CD14-positive monocyte (primary cell): ENCODE measurements at places on chromosomes 5 and 9. TPM values are rescaled to one million over a fixed set of nuclear protein-coding genes. Genes with fewer than 3 reads are reported as not detected.

PCDHA7 gene
- polyA plus RNA-seq, result not detected

CREBRF gene
- 9.7 and 23.6 TPM in 2 replicates for polyA plus RNA-seq

DNA sequence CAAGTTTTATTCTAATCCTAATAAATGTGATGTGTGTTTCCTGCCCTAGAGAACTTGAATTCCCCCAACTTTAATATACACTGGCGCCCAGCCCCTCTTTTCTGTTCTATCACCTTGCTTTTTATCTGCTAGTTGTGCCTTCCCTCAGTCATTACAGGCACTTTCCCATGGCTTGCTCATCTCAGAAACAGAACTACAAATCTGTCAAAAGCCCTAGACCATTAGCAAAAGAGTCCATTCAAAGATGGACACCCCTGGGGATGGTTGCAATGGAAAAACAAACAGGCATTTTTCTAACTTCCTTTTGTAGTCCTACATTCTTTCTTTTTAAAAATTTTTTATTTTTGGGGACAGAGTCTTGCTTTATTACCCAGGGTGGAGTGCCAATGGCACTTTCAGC lies 48.2 kb downstream of the FRMD3 start:
- DNase-seq, result no peak

GRCh38 chr9:134623258-134624066 lies 18.1 kb upstream of the COL5A1 start:
- DNase-seq, result no peak

DAB2IP gene
- not detected for polyA plus RNA-seq

DNA sequence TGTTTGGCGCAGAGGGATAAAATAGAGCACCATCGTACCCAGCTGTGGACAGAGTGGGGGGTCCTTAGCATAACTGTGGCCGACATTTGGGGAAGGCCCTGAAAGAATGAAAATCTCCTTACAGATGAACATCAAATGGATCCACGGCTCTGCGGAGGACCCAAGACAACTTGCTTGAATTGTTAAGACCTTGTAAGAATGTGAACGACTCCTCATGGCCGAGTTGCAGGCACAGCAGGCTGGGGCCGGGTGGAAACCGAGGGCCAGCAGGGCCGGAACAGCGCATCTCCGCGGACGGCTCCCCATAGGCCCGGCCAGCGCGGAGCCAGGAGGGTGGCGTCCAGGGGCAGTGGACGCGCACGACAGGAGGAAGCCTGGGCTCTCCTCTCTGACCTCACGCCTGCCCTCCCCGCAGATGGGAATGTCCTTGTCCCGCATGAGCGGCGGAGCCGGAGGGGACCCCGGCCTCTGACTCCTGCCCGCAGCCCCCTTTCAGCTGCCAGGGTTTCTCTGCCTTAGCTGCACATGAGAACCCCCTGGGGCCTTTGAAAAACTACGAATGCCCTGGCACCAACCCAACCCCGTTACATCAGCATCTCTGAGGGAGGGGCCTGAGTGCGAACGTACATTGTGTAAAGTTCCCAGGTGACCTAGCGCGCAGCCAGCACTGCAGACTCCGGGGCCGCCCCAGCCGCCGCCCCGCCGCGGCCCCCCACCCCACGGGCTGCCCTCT lies 36.2 kb upstream of the PTCH1 start:
- DNase-seq, result no peak

DNA sequence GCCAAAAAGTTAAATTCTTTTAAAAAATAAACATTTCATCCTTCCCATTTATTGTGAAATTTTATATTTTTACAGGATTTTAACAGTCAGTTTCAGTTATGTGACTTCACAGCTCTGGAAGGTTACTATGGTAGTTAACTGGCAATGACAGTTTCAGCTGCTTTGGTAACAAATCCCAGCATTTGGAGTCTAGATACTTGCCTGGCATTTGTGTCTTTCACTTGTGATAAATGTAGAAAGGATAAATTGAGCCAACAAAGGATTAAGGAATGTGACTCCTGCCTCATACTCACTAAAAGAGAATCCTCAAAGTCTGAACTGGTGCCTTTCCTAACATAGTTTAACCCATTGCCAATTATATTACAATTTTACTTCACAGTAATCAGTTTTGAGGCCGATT lies 315.5 kb downstream of the FER start:
- no peak for DNase-seq

GRCh38 chr5:141889282-141889871 lies 11.2 kb upstream of the PCDH1 start:
- DNase-seq, result no peak

- DNase-seq, result no peak
These were observed 68.7 kb upstream of the CDH6 start for GRCh38 chr5:31124651-31125305.

- no peak for DNase-seq
These were observed 34.8 kb downstream of the ZNF462 start for GRCh38 chr9:106897751-106898150.

DNA sequence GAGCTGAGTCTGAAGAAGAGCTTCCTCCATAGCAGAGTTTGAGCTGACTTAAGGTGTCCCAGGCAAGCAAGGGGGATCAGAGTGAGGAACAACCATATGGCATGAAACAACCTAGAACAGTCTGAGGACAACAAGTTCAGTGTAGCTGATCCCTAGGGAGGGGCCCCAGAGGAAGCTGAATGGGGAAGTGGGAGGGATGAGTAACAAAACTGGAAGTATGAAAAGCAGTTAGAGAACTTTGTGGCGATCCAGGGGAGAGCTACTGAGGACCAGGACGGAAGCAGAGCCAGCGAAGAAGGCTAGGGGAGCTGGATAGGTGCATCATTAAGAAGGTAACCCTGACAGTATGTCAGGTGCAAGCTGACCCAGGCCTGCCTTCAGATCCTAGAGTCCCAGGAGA lies 580.8 kb downstream of the BNC2 start:
- peak; percentile 46 for DNase-seq

DNA sequence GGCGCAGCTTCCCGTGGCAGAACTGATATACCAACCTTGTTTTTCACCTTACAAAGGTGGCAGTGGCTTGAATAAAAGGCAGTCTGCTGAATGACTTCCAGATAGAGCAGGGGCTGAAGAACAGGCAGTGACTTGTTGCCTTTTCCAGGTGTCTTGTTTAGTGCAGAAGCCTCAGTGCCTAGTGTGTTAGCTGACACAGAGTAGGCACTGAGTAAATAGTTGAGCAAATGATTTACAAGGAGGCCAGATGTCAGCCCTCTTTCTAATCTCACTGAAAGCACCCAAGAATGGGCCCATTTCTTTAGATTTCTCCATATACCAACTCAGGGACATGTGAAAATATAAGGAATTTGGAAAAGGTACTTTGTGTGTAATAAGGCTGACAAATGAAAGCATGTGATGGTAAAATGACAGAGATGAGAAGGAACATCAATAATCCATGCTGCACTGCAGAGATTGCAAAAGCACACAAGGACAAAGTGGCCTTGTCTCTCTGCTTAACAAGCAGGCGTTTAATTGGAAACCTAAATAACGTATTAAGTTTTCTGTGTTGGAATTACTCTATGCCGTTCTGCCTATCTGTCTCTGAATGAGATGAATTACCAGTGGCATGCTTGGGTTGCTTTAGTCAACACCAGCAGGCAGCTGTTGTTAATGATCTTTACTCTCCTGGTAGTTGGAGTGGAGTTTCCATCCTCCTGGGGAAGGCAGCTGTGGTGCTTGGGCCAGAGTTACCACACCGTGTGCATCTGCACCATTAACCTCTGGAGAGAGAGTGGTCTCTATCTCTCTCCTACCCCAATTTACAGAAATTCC lies 360.1 kb upstream of the C9orf72 start:
- DNase-seq, result no peak

GRCh38 chr9:19154135-19154612 lies 26.9 kb upstream of the PLIN2 start:
- DNase-seq, result peak; percentile 98

C9orf153 gene
- polyA plus RNA-seq, result not detected

DNA sequence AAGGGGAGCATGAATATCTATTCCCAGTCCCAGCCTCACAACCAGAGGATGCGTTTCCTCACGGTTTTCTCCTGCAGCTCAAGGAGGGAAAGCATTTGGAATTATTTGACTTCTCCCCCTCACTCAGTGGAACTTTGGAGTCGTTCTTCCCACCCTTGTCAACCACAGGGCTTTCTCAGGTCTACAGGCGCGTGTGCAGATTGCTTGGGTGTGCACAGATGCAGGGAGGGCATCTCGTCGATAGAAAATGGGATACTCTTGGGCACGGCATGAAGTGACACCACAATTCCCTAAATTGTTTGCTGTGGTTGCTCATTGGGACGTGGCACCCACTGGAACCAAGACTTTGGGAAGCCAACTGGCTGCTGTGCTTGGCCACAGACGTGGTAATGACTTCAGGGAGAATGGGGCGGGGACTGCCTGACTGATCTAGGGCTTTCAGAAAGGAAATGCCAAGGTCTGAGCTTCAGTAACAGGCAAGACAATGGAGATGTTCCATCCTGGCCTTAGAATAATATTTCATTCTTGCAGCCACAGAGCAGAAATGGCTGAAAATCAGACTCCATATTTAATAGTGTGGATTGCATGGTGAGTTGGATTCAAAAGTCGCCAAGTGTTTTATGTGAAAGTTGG lies 12.2 kb upstream of the OBP2B start:
- DNase-seq, result no peak

SMIM27 gene
- 27.9 TPM for polyA plus RNA-seq

DNA sequence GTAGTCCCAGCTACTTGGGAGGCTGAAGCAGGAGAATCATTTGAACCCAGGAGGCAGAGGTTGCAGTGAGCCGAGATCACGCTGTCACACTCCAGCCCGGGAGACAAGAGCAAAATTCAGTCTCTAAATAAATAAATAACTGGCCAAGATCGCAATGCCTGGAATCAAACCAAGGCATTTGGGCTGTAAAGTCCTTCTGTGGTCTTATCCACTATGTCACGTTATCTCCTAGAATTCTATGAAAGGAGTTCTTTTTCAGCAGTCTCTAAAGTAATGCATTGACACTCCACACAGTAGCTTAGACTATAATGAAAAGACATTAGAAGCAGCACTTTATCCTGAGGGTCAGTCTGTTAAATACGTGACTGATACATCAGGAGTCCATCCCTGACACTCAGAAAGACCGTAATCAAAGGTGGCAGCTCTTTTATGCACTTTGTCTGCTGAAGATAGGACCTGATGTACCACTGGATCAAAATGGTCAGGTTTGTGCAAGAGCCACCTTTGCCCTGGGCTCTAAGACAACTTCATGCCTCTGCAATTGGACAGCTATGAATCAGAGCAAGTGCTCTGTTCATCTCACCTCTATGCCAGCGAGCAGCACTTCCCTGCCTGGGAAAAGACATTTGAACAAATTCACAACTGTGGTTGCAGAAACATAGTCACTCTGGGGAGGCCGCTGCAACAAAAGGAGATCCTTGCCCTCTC lies 31.7 kb upstream of the GNA14 start:
- no peak for DNase-seq

SARDH gene
- not detected in 2 replicates for polyA plus RNA-seq

DNA sequence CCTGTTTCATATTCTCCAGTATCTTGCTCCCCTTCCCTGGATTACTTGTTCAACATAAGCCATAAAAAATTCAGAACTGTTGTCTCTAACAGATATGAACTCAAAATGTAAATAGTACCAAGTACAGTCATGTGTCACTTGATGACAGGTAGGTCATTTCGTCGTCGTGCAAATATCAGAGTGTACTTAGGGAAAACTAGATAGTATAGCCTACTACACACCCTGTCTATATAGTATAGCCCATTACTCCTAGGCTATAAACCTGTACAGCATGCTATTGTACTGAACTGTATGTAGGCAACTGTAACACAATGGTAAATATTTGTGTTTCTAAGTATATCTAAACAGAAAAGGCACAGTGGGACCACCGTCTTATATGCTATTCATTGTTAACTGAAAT lies 39.1 kb downstream of the SMIM15 start:
- DNase-seq, result no peak

SCAMP1 gene
- 52.4 TPM for polyA plus RNA-seq

- DNase-seq, result no peak
These were observed 35.2 kb upstream of the SPARC start for GRCh38 chr5:151721812-151722391.

GRCh38 chr5:50749181-50749580 lies 82.7 kb downstream of the PARP8 start:
- no peak for DNase-seq

- no peak for DNase-seq
These were observed 168.8 kb upstream of the RAI14 start for GRCh38 chr5:34487159-34487879.

- peak; percentile 62 for DNase-seq
These were observed 2.2 kb downstream of the DUSP1 start for GRCh38 chr5:172768573-172769341.

DNA sequence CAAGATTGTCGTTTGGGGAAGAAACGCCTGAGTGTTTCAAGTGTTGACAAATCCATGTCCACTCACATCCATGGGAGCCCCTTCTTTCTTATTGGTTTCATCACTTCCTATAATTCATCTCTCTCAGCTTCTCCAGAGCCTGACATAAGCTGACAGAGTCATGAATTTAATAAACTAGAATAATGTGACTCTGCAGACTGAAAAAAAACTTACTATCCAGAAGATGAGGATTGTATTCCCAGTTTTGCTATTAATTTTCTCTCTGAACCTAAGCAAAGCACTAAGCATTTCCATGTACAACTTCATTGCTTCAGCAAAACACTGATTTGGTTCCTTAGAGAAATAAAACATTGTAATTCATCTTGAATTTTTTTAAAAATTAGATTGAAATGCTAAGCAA lies 691.8 kb downstream of the MTRR start:
- no peak for DNase-seq

DNA sequence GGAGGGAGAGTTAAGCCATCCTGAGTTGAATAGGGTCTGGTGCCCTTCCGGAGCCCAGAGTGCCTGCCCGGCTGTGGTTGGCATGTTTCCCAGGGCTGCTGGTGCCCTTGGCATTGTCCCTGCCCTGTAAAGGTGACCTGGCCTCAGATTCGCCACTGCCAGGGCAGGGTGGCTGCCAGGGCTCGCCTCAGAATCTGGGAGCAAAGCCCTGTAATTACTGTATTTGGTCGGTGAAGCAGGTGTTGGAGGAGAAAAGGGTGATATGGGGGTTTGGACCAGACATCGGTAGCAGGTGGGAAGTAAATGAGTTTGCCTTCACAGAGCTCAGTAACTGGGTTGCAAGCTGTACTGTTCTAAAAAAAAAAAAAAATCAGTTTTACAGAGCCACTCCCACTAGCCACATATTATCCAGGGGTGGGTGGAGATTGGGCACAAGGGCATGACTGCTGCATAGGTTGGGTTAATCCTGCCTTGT lies 47.6 kb downstream of the RGS3 start:
- DNase-seq, result no peak

DNA sequence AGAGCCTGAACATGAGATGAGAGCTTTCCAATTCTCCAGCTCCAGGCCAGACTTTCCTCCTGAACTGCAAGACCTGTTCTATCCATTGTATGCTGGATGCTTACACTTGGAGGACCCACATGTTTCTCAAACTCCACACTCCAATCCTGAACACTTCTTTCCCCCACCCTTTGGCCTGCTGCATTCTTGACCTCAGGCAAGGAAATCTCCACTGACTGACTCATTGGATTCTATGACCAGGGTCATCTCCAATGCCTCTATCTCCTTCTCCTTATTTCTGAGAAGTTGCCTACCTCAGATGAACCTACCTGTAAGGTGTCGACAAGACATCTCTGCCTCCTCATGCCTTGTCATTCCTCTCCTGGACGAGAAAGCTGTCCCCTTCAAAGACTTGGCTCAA lies 153.6 kb downstream of the CRB2 start:
- DNase-seq, result no peak
